ENCODE measurements at places on chromosomes 6 and 20. TPM values are rescaled to one million over a fixed set of nuclear protein-coding genes. Genes with fewer than 3 reads are reported as not detected.

The FBXO9 gene
- 111 TPM for total RNA-seq

The LRRN4 gene
- 17.9 TPM for total RNA-seq

The MUCL3 gene
- total RNA-seq = not detected

The CGA gene
- total RNA-seq = not detected

The HTR1B gene
- total RNA-seq = not detected

The CST2 gene
- not detected for total RNA-seq

The TCP11 gene
- not detected for total RNA-seq

The DDO gene
- total RNA-seq = not detected

The CRIP3 gene
- total RNA-seq = not detected

The TSBP1 gene
- not detected for total RNA-seq

DNA sequence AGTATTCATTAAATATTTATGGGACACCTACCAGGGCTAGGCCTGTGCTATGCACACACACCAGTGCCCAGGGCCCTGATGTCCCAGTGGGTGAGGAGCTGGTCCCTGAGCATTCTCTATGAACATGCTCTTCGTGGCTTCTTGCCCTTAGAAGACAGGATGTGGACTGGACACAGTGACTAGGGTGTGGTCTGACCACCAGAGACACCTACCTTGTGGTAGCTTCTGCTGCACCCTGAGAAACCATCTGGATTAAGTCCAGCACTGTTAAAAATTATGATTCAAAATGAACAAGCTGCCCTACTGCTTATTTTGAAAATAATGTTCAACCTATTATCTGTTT is 112.9 kb upstream of the RPS6KA2 start:
- DNase-seq = no peak

- DNase-seq = no peak
Measured at GRCh38 chr6:37513576-37513975, 13.9 kb upstream of the CCDC167 start.

- no peak for DNase-seq
Measured at GRCh38 chr6:142932889-142933288, 12.1 kb downstream of the HIVEP2 start.

DNA sequence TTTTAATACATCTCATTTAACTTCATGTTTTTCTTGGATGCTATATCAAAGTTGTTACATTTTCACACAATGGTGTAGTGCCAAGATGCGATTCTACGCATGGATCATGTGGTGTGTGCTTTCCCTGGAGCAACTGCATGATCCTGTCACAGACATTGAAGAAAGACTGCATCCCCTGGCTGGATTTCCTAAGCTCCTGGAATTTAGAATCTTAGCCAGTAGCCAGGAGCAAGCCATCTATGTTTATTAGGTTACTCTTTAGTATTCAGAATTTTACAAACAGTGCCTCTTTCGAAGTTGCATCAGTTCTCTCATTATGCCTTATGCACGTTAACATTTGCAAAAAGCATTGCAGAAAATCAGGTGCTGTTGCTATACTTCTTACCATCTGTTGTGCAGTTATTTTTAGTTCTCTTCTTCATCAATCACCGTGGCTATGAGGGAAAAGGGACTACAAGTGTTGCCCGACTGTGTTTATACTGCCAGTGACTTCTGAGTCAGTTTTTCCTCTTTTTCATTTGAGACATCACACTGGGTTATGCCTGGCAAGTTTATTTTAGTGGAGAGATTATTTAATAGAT is 584.2 kb downstream of the BCKDHB start:
- DNase-seq = no peak

- no peak for DNase-seq
Measured at GRCh38 chr6:54142889-54143519, 31.8 kb downstream of the MLIP start.

GRCh38 chr6:75363304-75363703 is 78.7 kb upstream of the TMEM30A start:
- DNase-seq = no peak

DNA sequence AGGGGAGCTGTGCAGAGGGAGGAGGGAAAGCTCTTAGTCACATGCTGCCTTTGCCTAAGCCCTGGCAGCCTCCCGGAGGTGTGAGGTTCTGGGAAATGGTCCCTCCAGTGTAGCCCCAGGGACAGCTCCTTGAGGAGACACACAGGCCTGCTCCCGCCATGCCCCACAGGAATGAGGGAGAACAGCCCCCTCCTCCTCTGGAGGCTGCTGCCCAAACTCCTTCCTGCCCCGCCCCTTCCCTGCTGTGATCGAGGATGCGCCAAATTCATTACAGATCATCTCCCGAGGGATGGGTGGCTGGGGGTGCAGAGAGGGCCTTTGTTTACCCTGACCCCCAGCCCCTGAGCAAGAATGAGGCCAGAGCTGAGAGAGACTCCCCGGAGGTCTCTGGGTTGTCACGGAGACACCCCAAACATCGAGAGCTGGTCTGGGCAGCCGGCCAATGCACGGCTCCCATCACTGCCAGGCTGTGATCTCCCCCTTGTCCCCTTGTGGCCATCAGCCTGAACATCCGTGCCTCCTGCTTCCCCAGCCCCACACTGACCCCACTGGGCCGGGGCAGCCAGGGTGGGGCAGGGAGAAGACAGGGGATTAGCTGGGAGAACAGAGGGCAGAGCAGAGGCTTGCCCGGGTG is 8.4 kb downstream of the CYP21A2 start:
- DNase-seq = no peak

DNA sequence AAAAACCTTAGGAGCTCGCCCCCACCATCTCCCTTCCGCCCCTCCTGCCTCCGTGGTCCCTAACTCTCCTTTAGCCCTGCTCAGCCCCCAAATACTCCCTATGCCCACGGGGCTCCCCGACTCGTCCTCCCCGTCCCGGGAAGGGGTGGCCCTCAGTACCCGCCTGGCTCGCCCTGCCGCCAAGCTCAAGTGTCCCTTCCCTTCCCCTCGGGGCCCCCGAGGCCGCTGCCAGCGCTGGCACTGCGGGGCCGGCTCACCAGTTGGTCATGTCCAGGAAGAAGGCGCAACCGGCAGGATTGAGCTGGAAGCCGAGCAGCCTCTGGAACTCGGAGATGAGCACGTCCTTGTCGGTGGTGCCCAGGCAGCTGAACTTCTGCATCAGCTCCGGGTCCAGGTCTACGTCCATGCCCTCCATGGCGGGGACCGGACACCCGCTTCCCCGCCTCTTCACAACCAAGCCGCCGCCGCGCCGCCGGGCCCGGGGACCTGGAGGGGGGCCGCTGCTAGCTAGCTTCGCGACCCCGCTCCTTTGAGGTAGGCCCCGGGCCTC is 303 bp downstream of the ILRUN start:
- DNase-seq = peak; percentile 48

DNA sequence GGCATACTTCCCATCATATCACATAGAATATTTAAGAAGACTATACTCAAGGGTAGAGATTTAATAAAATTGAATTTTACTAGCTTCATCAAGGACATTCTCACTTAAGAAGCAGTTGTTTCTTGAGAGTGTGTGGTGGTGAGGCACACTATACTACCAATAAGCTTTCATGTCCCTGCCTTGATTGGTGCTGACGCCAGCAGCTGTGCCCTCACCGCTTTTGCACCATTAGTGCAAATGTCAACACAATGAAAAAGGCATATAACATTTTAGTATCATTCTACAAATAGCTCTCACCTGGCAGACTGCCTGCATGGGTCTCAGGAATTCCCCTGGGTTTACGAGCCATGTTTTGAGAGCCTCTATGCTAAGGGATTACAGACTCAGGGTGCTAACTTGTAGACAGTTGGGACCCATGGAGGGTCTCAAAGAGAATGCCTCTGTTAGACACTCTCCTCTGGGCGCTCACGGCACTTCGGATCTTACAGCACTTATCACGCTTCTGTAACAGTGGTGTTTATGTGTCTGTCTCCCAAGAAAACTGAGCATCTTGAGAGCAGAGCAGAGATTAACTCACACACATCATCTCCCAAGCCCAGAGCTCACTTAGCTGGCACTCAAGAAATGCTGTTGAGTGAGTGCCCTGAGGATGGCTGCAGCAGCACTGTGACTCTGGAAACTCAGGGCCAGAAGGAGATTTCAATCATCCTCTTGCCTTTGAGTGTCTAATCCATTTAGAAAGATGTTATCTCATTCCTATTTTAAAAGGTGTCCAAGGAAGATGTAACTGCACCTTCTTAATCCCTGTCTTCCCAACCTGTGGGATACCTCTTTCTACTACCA is 143.3 kb upstream of the GPR6 start:
- DNase-seq = no peak

DNA sequence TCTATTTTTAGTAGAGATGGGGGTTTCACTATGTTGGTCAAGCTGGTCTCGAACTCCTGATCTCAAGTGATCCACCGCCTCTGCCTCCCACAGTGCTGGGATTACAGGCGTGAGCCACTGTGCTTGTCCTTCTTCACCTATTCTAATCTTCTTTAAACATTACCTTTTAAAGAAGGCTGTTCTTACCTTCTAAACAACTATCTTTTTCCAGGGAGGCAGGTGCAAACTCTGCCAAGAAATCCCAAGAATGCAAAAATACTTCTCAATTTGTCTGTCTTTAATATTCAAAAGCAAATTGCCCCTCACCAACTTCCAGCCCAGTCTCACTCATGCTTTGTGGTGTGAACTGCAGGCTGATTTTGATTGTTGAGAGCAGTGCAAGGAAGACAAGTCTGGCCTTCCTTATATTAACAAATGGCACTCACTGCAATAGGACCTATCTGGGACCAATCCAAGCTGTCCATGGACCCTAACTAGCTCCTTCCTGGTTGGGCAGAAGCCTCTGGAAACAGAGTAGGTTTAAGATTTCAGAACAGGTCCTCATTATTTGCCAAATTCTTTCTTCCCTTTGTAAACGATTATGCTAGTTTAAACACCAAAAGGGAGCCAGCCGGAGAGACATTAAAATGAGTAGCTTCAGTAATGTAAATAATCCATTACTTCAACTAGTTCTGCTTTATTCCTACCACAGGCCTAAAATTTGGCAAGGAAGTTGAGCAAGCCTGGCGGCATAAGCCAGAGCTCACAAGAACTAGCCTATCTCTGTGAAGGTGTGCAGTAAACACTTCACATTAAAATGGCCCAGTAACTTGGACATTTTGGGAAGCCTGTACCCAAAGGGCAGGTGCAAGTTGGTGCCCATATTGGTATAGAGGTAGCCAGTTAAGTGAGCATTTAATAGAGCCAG is 1.6 kb downstream of the SCAND1 start:
- peak; percentile 46 for DNase-seq

- no peak for DNase-seq
Measured at GRCh38 chr20:46787991-46788762, 78.7 kb downstream of the SLC2A10 start.

DNA sequence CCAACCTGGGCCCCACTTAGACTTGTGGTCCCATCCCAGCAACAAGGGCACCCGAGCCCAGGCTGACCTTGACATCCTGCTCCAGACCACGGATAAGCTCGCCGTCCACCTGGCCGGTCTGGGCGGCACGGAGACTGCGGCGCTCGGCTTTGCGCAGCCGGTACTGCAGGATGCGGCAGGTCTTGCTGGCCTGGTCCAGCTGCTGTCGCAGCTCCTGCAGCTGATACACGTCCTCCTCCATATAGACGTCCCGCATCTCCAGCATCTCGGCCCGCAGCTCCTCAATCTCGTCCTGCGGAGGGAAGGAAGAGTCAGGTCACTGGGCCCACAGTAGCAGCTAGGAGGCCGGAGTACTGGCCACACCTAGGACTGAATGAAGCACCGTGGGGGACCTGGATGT is 36.8 kb upstream of the TLDC2 start:
- DNase-seq = no peak

- DNase-seq = no peak
Measured at GRCh38 chr20:59721386-59721785, 117.0 kb downstream of the PHACTR3 start.

GRCh38 chr20:3407771-3408637 is 535 bp upstream of the DNAAF9 start:
- DNase-seq = no peak

GRCh38 chr6:54191461-54191860 is 80.2 kb downstream of the MLIP start:
- no peak for DNase-seq

DNA sequence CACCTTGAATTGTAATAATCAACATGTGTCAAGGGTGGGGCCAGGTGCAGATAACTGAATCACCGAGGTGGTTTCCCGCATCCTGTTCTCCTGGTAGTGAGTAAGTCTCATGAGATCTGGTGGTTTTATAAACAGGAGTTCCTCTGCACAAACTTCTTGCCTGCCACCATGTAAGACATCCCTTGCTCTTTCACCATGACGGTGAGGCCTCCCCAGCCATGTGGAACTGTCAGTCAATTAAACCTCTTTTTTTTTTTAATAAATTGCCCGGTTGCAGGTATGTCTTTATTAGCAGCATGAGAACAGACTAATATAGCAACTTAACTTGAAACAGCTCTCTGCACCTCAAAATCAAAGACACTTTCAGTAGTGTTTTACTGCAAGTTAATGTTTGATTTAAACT is 121.6 kb downstream of the OGFRL1 start:
- DNase-seq = no peak

DNA sequence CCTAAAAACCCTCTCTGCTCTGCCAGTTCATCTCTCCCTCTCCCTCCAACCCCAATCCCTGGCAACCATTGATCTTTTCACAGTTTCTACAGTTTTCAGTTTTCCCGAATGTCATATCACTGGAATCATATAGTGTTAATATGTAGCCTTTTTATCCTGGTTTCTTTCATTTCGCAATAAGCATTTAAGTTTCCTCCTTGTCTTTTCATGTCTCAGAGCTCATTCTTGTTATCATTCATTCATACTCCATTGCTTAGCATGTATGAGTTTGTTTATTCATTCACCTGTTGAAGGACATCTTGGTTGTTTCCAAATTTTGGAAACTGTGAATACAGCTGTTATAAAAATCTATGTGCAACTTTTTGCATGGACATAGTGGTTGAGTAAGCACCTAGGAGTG is 5.5 kb upstream of the PCMTD2 start:
- DNase-seq = no peak

GRCh38 chr20:10651227-10651990 is 22.4 kb downstream of the JAG1 start:
- no peak for DNase-seq

GRCh38 chr20:22802296-22802695 is 217.9 kb upstream of the FOXA2 start:
- DNase-seq = no peak

DNA sequence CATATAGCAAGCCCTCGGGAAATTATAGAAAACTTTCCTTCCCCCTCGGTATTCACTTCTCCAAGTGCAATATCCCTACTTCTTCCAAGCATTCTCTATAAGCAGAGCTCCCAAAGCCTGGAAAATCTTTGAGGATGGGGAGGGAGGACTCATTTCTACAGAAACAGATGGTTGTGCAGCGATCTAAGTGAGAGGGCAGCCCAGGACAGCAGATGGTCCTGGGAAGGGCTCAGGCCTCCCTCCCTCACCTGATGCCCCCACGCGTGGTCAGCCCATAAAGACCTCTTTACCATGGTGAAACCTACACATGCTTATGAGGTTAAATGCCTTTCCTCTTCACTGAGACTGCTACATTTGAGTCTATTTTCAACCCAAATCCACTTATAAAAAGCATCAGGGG is 319.6 kb upstream of the QKI start:
- DNase-seq = no peak

DNA sequence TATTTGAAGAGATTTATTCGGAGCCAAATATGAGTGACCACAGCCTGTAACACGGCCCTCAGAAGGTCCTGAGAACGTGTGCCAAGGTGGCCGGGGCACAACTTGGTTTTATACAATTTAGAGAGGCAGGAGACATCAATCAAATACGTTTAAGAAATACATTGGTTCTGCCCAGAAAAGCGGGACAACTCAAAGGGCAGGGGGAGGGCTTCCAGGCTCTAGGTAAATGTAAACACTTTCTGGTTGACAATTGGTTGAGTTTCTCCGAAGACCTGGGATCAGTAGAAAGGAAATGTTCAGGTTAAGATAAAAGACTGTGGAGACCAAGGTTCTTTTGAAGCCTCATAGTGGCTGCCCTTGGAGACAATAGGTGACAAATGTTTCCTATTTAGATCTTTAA is 18.9 kb upstream of the KIF25 start:
- DNase-seq = no peak
